ENCODE measurements at places on chromosomes 1 and 21. TPM values are rescaled to one million over a fixed set of nuclear protein-coding genes. Genes with fewer than 3 reads are reported as not detected.

The RXFP4 gene
- total RNA-seq: not detected

The RBBP5 gene
- 18.6 TPM for total RNA-seq

The LGR6 gene
- total RNA-seq: 0.29 TPM

The TMOD4 gene
- total RNA-seq: 0.35 TPM

The ACOT11 gene
- total RNA-seq: 1.5 TPM

The SUSD4 gene
- total RNA-seq: 0.14 TPM

The RGS13 gene
- total RNA-seq: not detected

The HSPB7 gene
- not detected for total RNA-seq

The ST6GALNAC3 gene
- 11.4 TPM for total RNA-seq

The IGSF21 gene
- not detected for total RNA-seq
